ENCODE measurements at places on chromosomes 5 and 9. TPM values are rescaled to one million over a fixed set of nuclear protein-coding genes. Genes with fewer than 3 reads are reported as not detected.

The PPP1R26 gene
- total RNA-seq = 10.0 TPM

- no peaks in the 10 kb centered on the region for H3K27me3 ChIP-seq
- no peaks in the 10 kb centered on the region for H3K4me1 ChIP-seq
- H3K4me3 ChIP-seq = no peak overlapping the region
- H3K27ac ChIP-seq = no peak overlapping the region
- no peaks in the 10 kb centered on the region for H3K36me3 ChIP-seq
- no peak for DNase-seq
Observed at GRCh38 chr5:3373391-3373790, 222.2 kb upstream of the IRX1 start.

GRCh38 chr5:39650008-39650762 lies 225.4 kb upstream of the DAB2 start:
- no peak overlapping the region for H3K4me3 ChIP-seq
- no peaks in the 10 kb centered on the region for H3K36me3 ChIP-seq
- H3K27me3 ChIP-seq = no peaks in the 10 kb centered on the region
- DNase-seq = no peak

DNA sequence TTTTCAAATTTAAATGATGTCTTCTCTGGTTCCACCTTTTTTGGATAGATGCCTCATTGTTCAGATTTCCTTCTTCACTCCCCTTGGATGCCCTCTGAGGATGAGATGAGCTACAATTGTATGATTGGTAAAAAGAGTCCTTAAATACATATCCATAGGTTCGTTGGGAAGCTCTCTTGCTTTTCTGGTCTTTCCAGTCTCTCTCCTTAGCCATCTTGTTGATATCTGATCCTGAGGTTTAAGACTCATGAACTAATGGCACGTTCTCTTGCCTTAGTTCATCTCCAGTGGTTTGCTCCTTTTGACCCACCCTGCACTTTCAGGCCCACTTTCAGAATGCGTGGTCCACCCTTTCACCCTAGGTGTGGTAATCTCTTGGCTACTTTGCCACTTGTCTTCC lies 33.2 kb upstream of the TUT7 start:
- H3K4me1 ChIP-seq = no peaks in the 10 kb centered on the region
- H3K27ac ChIP-seq = no peak overlapping the region
- H3K4me3 ChIP-seq = no peak overlapping the region
- no peaks in the 10 kb centered on the region for H3K27me3 ChIP-seq
- DNase-seq = no peak
- H3K36me3 ChIP-seq = no peaks in the 10 kb centered on the region
